ENCODE measurements at places on chromosomes 3 and 15. TPM values are rescaled to one million over a fixed set of nuclear protein-coding genes. Genes with fewer than 3 reads are reported as not detected.

Gene GCNT3
- total RNA-seq, result not detected

Gene CTXN2
- not detected for total RNA-seq

Gene TMEM87A
- 21.0 TPM for total RNA-seq

Gene FAM227B
- 11.5 TPM for total RNA-seq

Gene USP50
- 1.5 TPM for total RNA-seq

Gene GPX1
- 106 TPM for total RNA-seq

Gene UCN2
- 0.48 TPM for total RNA-seq

- DNase-seq, result no peak
These were observed 8.8 kb upstream of the GRAMD1C start for GRCh38 chr3:113829576-113830354.

GRCh38 chr3:12681943-12682390 lies 18.1 kb upstream of the RAF1 start:
- DNase-seq, result no peak

DNA sequence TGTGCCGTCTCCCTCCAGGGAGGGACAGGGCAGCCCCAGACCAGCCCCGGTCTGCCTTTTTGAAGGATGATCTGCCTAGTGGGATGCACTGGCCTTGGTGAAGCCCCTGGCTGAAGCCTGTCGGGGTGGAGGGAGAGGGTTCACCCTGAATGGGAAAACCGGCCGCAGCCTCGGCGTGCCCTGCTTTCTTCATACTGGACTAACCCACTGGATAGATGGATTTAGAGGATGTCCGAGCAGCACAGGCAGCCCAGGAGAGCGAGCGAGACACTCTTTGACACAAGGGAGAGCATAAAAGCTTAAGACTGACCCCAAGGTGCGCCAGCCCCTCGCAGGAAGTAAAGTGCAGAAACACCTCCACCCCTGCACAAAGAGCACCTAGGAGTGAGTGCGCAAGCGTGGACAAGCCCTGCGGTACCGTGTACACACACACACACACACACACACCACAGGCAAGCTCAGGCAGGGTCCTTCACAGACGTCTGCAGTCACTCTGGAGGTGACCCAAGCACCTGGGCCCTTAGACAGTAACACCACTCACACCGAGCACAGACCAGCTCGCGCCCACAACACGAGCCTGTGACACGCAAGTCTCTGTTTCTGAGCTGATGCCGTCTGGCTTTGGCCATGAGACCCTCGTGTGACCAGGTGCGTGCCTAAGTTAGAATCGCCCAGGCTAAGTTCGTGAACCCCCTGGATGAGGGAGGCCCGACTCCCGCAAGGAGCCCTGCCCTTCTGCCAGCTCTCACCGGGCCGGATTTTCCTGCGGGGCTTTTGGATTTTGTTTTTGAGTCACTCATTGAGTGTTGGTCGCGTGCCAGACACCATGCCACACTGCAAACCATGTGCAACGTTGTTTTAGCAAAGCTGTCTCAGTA lies 11.3 kb downstream of the SEMA4B start:
- DNase-seq, result no peak

- no peak for DNase-seq
These were observed 858.4 kb upstream of the ARPP21 start for GRCh38 chr3:34780973-34781372.

DNA sequence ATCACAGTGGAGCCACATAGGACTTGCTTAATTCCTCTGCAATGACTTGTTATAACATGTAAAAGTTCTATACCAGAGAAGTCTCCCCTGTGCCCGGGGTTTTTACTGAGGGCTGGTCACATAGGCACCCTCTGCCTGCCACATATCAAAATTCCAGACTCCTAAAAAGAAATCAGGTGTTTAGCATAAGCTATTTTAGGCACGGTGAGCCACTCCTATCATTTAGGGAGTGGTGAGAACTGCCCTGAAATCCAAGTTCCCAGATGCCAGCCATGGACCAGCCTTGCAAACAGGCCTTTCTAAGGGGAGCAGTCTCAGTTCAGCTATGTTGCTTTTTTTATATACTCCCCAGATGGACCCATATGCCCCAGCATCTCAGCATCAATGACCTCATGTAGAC lies 130.3 kb downstream of the THSD4 start:
- no peak for DNase-seq

DNA sequence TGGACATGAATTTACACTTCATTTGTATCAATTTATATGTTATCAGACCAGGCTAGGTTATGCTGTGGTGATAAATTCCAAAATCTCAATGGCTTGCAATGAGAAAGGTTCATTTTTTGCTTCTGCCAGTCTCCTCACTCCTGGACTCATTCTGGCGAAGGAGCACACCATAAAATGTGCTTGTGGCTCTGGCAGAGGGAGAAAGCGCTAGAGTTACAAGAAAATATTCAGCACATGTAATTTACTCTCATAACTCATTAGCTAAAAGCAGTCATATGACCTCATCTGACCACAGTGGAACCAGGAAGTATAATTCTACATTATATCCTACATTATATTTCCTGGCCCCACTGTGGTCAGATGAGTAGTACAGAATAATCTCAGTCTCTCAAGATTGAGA lies 193.8 kb downstream of the BCHE start:
- no peak for DNase-seq

DNA sequence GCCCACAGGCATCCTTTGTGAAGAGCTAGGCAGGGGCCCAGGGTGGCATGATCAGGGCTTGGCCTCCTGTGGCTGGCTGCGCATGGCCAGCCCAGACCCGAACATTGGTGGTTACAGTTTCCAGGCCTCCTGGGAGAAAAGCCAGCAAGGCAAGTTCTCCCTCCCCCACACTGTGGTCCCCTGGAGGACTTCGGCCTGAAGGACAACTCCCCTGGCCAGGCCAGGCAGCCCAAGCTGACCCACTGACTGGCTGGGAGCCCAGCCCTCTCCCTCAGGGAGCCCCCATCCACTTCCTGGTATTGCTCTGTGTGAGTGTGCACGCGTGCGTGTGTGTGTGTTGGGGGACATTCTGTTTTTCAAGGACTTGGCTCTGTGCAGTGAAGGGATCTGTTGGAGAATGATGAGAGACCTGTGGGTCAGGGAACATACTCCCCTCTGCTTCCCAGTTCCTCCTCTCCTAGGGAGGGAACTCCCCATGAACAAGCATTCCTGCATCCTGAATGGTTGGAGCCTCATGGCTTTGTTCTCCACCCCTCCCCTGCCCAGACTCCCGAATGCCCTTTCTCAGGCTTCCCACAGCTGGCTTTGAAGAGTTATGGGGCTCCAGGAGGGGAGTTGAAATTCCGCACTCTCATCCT lies 29.5 kb downstream of the CORO2B start:
- DNase-seq, result peak; percentile 79

GRCh38 chr15:41967506-41968206 lies 4.7 kb downstream of the EHD4 start:
- DNase-seq, result peak; percentile 77

DNA sequence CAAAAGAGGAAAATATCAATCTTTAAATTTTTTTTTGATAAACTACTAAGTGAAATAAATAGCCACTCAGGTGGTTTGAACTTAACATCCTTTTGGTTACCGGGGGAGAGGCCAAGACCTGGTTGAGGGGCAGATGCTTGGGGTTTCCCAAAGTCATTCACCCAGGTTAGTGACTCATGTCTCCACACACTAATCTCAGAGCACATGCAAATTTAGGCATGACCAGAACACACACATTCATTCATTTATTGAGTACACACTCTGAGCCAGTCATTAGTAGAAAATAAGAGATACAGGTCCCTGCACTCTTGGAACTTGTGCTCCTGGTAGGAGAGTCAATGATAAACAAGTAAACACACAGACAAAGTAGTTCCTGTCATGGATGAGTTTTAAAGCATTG lies 7.3 kb downstream of the ILDR1 start:
- DNase-seq, result no peak

DNA sequence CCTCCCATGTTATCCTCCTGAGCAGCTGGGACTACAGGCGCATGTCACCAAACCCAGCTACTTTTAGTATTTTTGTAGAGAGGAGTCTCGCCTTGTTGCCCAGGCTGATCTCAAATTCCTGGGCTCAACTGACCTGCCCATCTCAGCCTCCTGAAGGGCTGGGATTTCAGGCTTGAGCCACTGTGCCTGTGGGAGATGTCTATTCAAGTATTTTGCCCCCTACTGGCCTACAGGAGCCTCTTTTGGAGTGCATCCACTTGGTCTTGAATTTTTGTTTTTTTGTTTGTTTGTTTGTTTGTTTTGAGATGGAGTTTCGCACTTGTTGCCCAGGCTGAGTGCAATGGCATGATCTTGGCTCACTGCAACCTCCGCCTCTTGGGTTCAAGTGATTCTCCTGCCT lies 3.2 kb upstream of the DHX30 start:
- no peak for DNase-seq

DNA sequence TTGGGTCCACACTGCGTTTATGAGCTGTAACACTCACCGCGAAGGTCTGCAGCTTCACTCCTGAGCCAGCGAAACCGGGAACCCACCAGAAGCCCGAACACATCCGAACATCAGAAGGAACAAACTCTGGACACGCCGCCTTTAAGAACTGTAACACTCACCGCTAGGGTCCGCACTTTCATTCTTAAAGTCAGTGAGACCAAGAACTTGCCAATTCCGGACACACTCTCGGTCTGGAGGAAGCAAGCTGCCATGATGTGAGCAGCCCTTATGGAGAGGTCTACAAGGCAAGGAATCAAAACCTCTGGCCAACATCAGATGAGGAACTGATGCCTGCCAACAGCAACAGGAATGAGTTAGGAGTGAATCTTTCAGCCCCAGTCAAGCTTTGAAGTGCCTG lies 62.9 kb downstream of the SLC28A2 start:
- DNase-seq, result no peak

DNA sequence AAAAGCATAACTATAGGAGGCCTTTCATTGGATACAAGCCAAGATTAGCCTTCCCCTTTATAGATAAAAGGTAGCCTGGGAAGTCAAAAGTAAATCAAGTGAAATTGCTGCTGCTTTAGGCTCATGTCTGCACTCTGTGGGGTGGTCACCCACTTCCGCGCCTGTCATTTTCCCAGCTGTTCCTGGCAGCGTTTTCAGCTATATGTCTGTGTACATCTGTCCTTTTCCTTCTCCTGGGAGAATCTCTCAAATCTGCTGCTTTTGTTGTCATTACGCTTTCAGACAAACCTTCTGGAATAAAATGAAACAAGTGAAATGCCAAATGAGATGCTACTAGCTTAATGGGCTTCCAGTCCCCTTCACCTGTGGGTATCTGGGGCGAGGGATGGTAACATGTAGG lies 211.8 kb downstream of the MCTP2 start:
- DNase-seq, result no peak

GRCh38 chr3:138479438-138479863 lies 45.0 kb downstream of the ESYT3 start:
- DNase-seq, result no peak

DNA sequence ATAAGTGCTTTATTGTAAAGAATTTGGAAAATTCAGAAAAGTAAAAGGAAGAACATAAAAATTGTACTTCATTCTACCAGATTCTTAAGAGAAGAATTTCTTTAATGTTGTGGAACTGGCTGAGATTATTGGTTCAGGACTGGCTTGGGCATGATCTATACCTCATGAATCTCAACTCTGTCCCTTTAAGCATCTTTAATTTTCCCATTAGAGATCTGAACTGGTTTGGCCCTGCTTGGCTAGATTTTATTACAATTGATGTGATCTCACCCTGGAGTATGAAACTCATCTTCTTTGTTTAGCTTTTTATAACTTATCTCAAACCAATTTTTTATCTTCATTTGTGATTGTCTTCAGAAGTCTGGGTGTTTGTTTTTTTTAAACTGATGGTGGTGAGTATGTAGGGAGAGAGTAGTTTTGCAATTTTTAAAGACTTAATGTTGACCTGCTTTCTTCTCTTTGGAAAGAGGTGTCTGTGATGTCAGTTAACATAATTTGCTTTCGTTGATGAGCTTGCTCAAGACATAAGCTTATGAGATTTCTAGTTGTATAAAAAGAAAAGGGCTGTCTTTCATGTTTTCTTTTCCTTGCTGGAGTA lies 61.9 kb downstream of the ZNF609 start:
- no peak for DNase-seq

- DNase-seq, result no peak
These were observed 63.0 kb upstream of the POLG start for GRCh38 chr15:89397653-89398023.

All from cardiac septum (tissue), 1 donor.